Stromal cell of bone marrow (primary cell): ENCODE measurements at places on chromosomes 4 and X.
A peak's percentile ranks its signal among the peaks of the same experiment; 100 is the strongest.

DNA sequence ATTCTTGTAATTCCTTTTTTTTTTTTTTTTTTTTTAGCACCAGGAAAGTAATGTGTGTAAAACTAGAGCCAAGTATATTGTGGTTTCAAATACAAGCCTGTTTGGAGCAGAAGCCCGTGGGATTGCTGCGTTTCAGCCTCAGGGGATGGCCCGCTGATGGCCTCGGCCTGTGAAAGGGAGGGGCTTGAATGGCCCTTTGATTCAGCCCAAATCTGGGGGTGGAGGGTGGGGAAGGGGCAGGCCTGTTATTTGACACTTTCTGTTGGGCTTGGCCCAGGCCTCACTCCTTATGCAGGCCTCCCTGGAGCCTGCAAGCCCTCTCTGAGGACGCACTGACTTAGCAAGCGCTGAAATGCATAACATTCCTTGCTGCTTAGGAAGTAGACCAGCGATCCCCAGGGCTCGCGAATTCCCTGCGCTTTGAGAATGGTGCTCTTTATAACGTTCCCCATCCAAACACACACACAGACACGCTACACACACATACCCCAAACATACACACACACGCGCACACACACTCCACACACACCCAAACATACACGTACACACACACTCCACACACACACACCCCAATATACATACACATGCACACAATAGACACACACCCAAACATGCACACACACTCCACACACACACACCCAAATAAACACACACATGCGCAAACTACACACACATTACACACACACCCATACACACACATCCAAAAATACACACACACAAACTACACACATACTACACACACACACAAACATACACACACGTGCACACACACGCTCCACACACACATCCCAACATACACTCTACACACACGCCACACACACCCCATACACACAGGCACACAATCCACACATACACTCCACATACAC is 29.6 kb downstream of the TLR10 start:
- peak; percentile 96 for DNase-seq

- DNase-seq: no peak
Measured at GRCh38 chr4:142983065-142983464, 137.0 kb upstream of the INPP4B start.

- peak; percentile 19 for DNase-seq
Measured at GRCh38 chr4:176939445-176939844, 146.7 kb upstream of the VEGFC start.

GRCh38 chr4:97507587-97508245 is 635.6 kb downstream of the STPG2 start:
- no peak for DNase-seq

- no peak for DNase-seq
Measured at GRCh38 chr4:149110481-149110880, 668.3 kb upstream of the NR3C2 start.

DNA sequence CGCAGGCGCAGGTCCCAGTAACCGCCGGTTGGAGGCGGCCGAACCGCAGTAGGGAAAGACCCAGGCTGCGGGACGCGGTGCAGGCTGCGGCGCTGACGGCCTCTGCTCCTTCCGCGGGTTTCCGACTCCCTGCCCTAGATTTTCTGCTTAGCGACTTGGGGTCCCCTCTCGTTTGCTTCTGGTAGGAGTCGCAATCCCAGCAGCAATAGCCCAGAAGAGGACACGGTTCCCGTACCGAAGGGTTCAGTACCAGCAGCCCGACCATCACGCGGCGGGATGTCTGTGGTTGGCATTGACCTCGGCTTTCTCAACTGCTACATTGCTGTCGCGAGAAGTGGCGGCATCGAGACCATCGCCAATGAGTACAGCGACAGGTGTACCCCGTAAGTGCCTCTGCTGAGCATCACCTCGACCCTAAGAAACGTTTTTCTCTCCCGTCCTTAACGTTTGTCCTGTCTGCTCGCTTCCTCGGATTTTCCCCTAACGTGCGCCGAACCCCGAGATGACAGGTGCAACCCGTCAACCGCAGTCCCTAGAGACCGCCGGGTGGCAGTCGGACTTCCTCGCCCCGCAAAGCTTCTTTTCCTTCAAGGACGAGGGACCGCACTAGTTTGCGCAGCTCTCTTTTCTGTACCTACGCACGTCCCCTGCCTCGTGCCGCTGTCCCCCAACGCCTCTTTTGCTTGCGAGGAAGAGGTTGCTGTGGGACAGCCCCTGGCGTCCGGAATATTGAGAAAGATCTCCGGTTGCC is at the start of gene HSPA4L:
TSS of gene HSPA4L (plus strand) at position 48 of the 751 bp plus-strand sequence. CDS start at position 277, 229 bp downstream.
- DNase-seq: no peak

DNA sequence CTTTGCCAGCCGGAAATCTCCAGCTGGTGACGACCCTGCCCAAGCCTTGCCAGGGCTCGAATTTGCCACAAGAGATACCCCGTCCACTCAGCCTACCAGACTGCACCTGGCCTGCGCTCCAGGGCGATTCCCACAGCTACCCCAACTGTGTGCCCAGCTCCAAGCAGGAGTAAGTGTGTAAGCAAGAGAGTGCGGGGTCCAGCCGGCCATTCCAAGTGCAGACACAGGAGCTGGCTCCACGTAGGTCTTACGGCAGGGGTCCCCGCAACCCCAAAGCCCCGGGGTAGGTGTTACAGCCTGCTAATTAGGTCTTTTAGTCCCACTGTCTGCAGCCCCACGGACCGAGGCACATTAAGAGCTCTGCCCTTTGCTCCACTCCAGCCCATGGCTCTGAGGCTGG is 1305.2 kb downstream of the ARAP2 start:
- DNase-seq: no peak

GRCh38 chr4:125736057-125736456 is 421.3 kb downstream of the FAT4 start:
- peak; percentile 16 for DNase-seq

DNA sequence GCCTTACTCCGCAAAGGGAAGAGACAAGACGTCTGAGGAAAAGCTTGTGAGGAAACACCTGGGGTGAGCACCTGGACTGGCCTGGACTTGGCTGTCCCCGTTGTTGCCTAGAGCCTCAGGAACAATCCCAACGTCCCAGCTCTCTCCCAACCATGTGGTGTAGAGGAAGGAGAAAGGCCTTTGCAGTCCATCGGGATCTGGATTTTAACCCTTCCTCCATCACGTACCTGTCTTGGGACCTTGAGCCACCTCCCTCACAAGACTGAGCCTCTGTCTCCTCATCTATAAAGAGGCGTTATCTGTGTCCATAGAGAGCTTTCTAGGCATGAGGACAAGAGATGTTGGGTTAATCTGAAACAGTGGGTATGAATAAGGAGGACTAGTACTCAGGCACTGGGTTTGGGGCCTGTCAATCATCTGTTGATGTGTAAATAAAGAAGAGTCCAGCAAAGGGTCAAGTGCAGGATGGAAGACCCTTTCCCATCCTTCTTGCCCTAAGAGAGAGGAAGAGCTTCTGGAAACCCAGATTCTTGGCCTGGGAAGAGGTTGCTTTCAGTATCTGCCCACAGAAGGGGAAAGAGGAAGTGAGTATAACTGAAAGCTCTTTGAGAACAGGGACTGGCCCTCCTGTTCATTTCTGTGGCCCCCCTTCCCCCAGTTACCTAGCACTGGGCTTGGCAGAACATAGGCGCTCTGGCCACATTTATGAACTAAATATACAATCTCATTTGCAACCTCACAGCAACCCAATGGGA is 137.1 kb downstream of the PJA1 start:
- DNase-seq: no peak

DNA sequence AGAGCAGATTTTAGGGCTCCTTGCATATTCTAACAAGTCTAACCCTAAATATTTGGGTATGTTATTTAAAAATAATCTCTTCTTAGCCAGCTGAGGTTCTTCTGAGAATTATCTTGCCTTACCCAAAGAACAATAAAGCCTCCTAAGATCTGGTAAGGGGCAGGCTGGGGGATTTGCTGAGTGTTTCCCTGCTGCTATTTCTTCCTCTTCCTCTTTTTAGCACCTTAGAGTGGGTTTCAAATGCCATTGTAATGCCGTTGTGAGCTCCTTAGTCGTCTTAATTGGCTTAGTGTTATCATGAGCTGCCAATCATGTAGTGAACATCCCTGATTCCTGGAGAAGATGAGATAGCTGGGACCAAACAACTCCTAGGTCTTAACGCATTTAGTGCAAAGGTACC is 15.4 kb downstream of the STOX2 start:
- DNase-seq: no peak

DNA sequence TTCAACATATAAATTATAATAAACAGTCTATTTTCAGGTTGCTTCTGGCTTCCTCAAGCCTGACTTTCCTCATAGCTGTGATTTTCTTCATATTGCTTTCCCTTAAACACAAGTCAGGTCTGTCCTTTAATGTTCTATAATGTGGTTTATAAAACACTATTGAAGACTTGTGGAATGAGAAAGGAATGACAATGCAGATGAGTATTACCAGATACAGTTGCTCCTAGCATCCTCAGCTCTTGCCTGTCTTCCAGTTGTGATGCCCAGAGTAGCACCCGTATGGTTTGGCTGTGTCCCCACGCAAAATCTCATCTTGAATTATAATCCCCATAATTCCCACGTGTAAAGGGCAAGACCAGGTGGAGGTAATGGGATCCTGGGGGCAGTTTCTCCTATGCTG is 265.7 kb upstream of the BOD1L1 start:
- no peak for DNase-seq

GRCh38 chrX:42585842-42586621 is 191.9 kb downstream of the PPP1R2C start:
- no peak for DNase-seq

DNA sequence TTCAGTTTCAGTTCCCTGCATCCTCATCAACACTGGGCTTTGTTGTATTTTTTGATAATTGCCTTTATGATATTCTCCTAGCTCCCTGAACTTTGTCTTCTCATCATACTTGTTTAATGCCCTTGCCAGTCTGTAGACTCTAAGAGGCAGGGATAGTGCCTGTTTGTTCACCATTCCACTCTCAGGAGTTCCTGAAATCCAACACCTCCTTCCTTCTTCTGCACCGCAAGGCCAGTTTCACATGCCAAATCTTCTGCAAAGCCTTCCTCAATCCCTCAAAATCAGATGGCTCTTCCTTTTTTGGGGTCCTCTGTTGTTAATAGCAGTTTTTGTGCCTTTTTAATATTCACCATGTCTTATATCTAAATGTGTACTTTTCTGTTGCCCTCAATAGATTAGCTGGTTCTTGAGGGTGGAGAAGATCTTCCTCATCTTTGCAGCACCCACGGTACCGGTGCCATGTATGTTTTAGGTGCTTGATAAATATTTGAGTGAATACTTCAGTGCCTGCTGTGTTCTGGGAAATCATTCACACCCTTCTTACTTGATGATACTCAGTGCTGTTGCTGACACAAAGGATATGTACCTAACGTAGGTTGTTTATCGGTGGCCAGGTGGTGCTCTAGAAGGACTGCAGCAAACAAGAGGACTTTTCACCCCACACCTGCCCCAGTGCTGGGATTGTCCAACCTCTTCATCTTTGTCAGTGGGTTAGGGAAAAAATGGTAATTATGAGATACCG is 85.3 kb upstream of the LIMCH1 start:
- no peak for DNase-seq

- no peak for DNase-seq
Measured at GRCh38 chr4:62399242-62399641, 1199.1 kb downstream of the ADGRL3 start.

- peak; percentile 6 for DNase-seq
Measured at GRCh38 chr4:183823434-183823833, 81.7 kb upstream of the STOX2 start.

DNA sequence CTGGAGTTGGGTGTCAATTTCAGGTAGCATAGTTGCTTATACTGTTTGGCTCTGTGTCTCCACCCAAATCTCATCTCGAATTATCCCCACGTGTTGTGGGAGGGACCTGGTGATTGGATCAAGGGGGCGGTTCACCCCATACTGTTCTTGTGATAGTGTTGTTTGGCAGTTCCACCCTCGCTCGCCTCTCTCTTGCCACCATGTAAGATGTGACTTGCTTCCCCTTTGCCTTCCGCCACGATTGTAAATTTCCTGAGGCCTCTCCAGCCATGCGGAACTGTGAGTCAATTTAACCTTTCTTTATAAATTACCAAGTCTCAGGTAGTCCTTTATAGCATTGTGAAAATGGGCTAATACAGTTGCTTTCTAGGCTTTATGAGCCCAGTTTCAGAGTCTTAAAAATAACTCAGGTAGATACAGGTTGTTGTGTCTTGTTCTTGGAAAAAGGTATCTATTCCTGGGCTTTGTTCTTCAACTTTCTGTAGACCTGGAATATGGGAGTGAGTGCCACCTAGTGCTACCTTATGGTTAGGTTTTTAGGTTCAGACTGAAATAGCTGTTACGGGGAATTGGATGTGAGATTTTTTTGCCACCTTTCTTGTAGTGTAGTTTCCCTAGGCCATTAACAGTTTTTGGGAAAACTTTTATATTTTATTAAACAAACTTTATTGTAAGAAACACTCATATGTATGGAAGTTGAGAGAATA is 15.6 kb downstream of the PGK1 start:
- DNase-seq: no peak

- no peak for DNase-seq
Measured at GRCh38 chr4:179110356-179110755, 1668.1 kb upstream of the AGA start.

GRCh38 chr4:82031376-82031927 is 342.3 kb downstream of the HNRNPD start:
- DNase-seq: no peak

- no peak for DNase-seq
Measured at GRCh38 chrX:39726771-39727170, 371.0 kb downstream of the BCOR start.

- DNase-seq: no peak
Measured at GRCh38 chr4:22167201-22167600, 218.6 kb upstream of the KCNIP4 start.

DNA sequence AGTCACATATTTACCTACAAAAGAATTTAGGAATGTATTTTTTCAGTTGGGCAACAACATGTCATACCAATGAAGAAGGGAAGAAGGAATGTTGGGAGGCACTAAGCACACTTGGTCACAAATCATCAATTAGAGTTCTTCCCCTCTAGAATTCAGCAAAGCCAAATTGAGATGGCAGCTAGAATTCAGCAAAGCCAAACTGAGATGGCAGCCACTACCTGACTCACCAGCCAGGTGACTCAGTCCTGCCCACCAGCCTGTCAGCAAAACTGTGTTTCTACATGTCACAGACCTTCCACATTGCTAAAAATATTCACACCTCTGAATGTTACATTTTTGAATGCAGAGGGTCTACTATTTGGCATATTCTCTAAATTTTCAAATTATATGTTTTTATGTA is 63.2 kb upstream of the NOCT start:
- no peak for DNase-seq

GRCh38 chr4:187357821-187358220 is 634.2 kb upstream of the FAT1 start:
- no peak for DNase-seq
